Kidney epithelial cell (primary cell): ENCODE measurements at places on chromosomes 3 and 15.

- no peak for DNase-seq
Measured at GRCh38 chr15:91516866-91517265, 336.6 kb upstream of the SLCO3A1 start.

- no peak for DNase-seq
Measured at GRCh38 chr15:64836023-64836536, 5.6 kb upstream of the PLEKHO2 start.

- no peak for DNase-seq
Measured at GRCh38 chr3:57019057-57019456, 41.4 kb upstream of the SPATA12 start.

DNA sequence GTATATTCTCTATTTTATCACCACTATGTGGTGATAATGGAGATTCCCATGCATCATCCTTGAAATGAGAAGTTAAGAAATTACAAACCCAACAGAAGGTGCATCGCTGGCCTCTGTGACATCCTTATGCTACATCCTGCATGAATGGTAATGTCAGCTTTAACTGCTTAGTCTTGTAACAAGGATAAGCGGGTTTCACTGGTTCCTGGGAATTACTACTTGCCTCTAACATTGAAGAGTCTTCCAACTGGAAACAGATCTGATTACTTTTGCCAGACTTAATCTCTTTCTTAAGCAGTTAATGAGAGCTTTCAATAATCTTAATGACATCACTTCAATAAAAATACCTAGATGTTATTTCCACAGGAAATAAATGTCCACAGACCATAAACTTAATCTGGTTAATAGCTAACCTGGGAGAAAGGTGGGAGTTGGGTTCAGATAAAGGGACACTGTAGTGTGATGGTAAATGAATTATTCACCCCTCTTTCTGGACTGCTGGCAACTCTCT lies 44.0 kb downstream of the FMN1 start:
- DNase-seq = peak; percentile 41

- peak; percentile 84 for DNase-seq
Measured at GRCh38 chr3:61181874-61182273, 69.4 kb downstream of the FHIT start.

GRCh38 chr15:101329867-101330380 lies 34.9 kb upstream of the SNRPA1 start:
- no peak for DNase-seq

DNA sequence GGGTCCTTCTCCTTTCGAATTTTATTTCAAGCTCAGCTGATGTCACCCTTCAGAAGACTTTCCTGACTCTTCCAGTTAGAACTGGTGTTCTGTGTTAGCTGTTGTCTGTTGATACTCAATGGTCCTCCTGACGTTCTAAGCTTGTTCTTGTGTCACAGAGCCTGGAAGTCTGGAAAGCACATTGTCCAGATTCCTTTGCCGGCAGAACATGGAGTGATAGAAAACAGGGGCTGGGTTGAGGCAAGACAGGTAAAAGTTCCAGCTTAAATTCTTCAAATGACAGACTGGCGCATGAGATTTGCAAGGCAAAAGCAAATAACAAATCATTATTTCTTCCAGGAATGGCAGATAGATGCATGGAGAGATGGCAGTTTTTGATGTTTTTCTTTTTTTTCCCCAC lies 102.0 kb upstream of the CLSTN2 start:
- DNase-seq = no peak

- DNase-seq = no peak
Measured at GRCh38 chr3:24386458-24386857, 108.2 kb downstream of the THRB start.

DNA sequence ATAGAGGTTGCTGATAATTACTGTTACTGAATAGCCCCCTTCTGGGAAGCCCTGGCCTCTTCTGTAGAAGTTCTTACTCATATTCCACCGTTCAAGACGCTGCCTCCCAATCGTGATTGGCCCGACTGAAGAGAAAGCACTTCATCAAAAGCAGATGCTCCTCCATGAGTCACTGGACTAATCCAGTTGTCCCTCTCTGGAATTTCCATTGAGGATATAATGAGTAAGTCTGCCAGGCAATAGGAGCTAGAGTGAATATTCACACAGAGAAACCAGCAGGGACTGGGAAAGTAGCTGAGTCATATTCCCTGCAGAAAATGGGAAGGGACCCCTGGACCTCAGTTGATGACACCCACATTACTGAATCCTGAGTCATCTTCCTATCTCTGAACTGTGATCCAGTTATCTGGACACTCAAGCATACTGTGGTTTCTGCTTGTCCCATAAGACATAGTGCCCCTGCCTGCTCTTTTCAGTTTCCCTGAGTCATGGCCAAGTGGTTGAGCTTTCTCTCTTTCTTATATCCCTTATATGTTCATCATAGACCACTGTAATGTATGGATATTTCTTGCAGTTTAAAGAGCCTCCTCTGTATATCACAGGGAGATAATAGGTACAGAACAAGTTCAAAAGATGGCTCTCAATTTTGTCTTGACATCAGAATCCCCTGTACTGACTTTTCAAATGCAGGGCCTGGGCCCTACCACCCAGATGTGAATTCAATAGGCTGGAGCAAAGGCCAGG lies 151.2 kb upstream of the CDIN1 start:
- DNase-seq = peak; percentile 97

DNA sequence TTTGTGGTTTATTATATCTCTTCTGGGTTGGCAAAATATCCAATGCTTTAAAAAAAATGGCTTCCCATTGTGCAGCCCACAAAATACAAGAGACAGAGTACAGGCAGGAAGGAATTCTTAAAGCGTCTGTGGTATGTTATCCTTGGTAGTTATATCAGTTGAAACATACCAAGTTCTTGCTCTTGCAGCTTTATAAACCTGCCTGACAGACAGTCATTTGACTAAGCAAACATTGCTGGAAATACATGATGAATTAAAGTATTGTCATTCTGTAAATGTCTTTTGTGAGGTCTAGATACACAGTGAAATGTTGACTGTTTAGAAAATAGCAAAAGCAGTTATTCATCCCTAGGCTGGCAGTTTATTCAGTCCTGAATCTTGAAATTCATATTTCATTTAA lies 44.8 kb upstream of the MAP3K13 start:
- DNase-seq = peak; percentile 67

DNA sequence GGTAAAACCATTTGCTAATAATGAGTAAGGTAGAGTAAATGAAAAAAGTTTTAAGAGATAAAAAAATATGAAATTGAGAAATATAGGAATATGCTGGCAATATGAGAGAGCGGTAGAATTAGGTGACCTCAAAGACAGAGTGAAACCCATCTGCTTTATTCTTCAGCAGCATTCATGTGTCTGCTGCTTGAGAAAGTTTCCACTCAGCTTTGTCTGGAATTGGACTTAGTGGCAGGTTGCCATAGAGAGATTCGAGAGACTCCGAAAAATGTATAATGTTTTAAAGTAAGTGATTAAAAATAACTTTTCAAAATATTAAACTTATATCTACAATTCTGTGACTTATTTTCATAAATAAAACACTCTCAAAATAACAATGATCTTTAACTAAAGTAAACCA lies 5.0 kb downstream of the SUCNR1 start:
- DNase-seq = no peak

GRCh38 chr3:157532529-157533297 lies 29.5 kb upstream of the VEPH1 start:
- peak; percentile 72 for DNase-seq

DNA sequence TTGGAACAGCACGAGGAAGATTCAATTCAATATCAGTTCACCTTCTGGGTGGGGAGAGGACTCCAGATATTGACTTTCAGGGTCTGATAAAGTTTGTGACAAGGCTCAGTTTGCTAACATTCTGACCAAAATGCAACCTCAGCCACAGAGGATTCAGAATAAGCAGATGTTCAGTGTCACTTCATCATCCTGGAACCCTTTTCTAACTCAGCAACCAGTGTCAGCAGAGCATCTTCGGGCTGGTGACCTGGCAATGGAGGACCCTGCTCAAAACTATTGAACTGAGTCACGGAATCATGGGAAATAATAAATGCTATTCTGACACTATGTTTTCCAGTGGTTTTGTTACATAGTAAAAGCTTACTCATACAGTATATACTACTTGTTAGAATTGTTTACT lies 433.4 kb upstream of the CFAP20DC start:
- DNase-seq = no peak

- peak; percentile 14 for DNase-seq
Measured at GRCh38 chr3:100710261-100710968, 1.1 kb downstream of the TFG start.

DNA sequence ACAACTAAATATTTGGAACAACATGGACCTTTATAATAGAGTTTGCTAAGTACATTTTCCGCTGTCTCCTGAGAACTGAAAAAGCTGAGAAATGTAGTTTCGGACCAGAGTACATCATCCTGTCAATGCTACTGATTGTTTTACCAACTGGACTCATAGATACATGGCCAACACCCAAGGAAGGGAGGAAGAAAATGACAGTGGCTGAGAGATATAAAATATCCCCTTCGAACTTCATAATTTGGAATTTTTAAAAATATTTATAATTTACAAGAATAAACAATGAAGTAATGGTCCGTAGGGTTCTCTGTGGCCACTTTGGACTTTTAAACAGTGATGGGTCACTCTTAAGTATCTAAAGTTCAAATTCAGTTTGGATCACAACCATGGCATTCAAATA lies 1042.7 kb downstream of the MCTP2 start:
- DNase-seq = no peak

DNA sequence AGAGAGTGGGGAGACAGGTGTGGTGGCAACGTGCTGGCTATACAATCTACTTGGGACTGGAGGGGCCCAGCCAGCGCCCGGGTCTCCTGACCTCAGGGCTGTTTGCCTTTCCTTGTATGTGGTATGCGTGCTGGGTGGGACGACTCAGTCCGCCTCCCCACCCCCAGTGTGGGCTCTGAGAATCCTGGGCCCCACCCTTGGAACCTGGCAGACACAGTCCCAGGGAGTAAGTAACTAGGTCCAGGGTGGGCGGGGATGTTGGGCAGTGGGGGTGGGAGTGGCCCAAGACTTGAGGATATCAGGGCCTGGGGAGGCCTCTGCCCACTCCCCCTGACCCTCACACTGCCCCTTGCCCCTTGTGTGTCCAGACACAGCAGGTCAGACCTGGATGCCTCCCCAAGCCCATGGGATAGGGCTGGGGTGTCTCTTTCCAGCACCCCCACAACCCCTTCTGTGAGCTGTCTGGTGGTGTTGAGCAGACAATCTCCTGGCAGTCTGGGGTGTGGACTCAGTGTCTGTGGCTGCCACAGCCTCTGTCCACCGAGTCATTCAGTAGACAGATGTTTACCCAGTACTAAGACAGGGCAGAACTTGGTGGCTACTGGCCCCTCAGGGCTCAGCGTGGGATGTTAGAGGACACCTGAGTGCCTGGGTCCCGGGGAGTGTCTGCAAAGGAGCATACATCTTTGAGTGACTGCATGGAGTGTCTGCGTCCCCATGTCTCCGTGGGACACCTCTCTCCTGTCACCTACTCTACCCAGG lies 1.3 kb downstream of the CHST13 start:
- no peak for DNase-seq

- DNase-seq = no peak
Measured at GRCh38 chr3:119639494-119640350, 20.7 kb downstream of the POPDC2 start.

GRCh38 chr15:85771781-85772445 lies 22.8 kb downstream of the KLHL25 start:
- DNase-seq = no peak

DNA sequence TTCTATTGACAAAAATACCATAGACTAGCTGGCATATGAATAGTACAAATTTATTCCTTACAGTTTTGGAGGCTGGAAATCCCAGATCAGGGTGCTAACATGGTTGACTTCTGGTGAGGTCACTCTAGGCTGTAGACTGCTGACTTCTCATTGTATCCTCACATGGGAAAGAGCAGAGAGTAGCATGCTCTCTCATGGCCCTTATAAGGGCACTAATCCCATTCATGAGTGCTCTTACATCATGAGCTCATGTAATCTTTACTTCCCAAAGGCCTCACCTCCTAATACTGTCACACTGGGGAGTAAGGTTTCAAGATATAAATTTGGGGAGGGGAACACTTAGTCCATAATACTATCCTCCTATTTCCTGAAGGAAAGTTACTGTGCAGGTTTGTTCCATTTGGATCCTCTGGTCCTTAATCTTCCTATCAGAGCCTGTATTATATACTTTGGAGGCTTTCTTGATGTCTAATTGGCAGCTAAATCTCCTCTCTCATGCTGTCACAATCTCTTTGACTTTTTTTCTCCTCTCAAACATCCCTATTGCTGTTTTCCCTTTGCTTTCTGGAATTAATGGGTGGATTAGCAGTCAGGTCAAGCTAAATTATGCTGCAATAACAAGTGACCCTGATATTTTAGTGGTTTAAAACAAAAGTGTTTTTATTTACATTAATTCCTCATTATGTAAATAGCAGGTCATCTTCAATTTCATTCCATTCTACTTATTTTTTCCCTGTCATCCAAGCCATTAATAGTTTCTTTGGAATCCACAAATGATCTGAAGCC lies 23.1 kb upstream of the LEKR1 start:
- no peak for DNase-seq

- no peak for DNase-seq
Measured at GRCh38 chr3:119015942-119016341, 18.7 kb downstream of the IGSF11 start.

GRCh38 chr3:151837057-151837456 lies 23.1 kb downstream of the AADAC start:
- DNase-seq = peak; percentile 80

- DNase-seq = no peak
Measured at GRCh38 chr15:101269479-101270223, 7.6 kb downstream of the SELENOS start.

- no peak for DNase-seq
Measured at GRCh38 chr3:12755754-12756153, 3.3 kb downstream of the TMEM40 start.

GRCh38 chr3:51999846-52000245 lies 4.2 kb upstream of the RPL29 start:
- DNase-seq = no peak

GRCh38 chr15:46703020-46703861 lies 1014.1 kb upstream of the SEMA6D start:
- no peak for DNase-seq

DNA sequence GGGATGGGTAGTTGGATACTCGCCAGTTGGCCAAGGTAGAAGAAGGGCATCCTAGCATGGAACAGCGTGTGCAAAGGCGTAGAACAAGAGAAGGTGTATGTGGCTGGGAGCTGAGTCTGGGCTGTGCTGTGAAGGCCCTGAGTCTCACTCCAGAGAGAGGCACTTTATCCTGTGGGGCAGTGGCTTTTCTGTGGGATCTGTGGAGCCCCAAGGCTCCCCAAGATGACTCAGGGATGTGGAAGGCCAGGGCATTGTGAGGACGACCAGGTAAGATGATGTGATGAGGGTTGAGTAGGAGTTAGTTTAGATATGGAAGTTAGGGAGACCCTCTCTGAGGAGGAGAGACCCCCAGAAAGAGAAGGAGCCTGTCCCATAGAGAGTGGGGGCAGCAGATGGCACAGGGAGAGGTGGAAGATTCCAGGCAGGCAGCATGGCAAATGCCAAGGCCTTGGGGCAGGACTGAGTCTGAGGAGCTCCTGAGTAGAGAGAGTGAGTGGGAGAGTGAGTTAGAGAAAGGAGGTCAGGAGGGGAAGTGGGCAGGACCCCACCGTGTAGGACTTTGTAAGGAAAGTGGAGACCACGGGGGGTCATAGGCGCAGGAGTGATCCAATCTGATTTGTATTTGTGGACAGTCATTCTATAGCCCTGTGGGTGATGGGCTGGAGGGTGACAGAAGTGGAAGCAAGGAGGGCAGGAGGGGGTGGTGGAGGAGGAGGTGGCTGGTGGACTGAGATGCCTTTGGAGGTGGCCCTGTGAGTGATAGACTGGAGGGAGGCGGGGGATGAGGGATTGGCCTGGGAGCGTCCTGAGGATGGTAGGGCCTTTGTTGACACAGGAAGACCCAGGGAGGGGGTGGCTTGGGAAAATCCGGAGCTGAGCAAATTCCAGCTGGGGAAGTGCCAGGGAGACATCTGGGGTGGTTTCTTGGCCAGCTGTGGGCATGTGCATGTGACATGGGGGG lies 50.3 kb downstream of the FBLN2 start:
- peak; percentile 50 for DNase-seq
